ENCODE measurements at places on chromosomes 2 and 18.

GRCh38 chr18:80194874-80195570 is 52.3 kb downstream of the PARD6G start:
- no peak for ATAC-seq

- peak; percentile 57 for ATAC-seq
Measured at GRCh38 chr2:197251576-197251975, 59.0 kb downstream of the ANKRD44 start.

DNA sequence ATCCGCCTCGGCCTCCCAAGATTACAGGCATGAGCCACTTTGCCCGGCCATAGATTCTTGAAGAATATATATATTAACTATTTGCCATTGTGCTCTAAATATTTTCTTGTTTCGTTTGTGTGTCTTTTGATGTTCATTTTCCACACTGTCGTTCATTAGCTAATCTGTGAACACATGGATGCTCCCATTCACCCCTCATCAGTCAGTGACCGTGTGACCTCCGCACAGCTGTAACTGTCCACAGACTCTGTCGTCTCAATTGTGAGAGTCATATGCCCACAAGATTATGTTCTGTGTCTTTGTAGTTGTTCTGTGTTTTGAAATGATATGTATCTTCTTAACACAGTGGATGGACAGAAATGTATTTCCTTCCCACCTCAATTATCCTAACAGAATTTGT is 29.6 kb downstream of the RAMP1 start:
- no peak for ATAC-seq

DNA sequence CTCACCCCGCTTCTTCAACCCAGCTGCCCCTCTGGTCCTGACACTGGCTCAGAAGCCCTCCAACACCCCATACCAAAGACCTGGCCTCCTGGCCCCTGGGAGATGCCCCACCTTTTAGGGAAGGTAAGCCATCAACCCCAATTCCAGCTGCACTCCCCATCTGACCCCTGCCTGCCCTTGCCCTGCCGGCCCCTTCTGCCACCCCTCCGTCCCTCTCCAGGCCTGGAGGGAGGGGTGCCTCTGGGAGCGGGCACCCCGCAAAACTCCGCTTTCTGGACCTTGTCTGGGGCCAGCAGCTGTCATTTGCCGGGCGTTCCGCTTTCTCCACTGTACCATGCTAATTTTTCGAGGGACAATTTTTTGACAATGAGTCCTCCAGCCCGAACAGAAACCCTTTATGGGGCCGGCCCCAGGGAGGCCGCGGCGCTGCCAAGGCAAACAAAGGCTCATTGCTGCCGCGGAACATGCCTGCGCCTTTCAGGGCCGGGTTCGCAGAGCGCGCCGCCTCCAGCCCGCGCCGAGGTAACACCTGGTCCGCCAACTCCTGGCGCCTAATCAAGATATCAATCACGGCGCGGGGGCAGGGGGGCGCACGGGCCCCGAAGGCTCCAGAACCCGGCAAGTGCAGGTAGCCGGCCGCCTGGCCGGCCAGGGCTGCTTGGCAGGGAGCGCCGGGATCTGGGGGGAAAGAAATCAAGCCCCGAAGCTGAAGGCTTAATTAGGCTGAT is 96.0 kb downstream of the INHBB start:
- ATAC-seq: peak; percentile 62

DNA sequence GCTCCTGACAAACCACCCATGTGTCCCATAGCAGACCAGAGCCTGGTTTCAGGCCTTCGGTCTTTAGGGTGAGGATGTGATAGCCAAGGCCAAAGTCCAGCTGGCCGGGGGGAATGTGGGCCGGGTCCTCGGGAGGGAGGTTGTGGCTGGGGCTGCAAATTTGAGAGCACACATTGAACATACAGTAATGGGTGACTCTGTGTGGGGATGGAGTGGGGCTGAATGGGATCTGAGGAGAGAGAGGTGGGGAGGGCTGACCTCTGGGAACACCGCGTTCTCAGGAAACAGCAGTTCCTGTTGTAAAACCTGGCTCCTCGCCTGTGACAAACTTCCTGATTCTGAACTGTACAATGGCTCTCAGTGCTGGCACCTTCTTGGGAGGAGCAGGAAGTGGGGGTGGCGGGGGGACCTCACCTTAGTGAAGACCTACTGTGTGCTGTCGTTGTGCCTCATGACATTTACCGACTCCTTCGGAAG is 48.8 kb downstream of the MCFD2 start:
- ATAC-seq: peak; percentile 39

DNA sequence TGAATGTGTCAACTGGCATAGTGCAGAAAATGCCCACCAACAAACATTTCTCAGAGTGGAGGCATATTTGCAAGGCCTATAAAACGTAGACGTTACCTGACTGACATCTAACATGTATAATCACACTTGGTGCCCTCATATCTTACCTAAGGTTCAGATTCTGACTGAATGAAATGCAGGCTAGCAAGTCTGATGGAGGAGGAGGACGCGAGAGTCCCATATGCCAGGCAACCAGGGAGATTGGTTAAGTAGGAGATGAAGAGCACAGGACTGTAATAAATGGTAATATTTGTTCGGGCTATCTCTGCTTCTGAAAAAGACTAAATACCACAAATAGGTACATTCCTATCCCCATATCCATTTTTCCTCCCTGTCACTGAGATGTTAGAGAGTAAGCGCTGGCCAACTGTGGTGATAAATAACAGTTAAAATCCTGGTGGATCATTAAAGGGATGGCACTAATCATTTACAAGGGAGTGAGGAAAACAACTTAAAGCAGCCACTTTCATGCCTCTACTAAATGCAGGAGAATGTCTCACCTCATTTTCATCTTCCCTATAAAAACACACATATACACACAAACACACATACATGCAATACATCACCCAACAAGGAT is 217.2 kb downstream of the TMEM163 start:
- no peak for ATAC-seq

DNA sequence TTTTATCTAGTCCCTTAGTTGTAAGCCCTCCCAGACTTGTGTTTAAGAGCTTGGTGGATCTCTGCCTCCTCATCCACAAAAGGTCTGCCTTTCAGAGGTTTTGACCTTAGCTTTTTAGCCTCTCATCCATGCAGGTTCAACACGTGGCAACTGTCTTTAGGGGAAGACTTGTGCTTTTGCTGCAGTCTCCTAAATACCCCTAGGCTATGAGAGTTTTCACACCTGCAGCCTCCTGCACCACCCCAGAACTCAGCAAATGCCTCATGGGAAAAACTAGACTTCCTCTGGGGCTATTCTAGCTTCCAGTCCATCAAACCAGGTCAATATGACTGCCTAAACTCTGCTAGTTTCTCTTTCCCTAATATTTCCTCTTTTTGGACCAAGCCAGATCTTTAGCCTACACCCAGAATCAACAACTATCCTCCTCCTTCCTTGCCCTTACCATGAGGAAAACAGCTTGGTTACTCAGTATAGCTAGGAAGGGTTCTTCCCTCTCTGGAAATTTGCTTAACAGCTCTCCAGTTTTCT is 132.3 kb upstream of the RIOK3 start:
- no peak for ATAC-seq

GRCh38 chr2:138950486-138950885 is 170.3 kb upstream of the NXPH2 start:
- no peak for ATAC-seq

DNA sequence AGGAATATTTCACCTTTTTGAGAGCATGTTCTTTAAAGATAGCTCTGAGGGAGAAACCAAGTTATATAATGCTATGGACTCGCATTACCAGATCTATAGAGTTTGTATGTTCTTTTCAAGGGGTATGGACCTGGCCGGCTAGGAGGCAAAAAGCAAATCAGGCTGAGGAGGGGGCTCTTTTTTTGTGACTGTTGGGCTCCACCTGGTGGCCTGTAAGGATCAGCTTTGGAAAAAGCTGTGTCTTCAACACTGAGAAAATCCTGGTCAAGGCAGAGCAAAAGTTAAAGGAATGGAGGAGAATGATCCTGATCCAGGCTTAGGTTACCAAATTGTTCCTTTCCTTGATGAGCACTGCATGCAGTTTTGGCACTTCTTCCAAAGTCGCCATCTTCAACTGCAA is 180.5 kb downstream of the DIS3L2 start:
- peak; percentile 50 for ATAC-seq

DNA sequence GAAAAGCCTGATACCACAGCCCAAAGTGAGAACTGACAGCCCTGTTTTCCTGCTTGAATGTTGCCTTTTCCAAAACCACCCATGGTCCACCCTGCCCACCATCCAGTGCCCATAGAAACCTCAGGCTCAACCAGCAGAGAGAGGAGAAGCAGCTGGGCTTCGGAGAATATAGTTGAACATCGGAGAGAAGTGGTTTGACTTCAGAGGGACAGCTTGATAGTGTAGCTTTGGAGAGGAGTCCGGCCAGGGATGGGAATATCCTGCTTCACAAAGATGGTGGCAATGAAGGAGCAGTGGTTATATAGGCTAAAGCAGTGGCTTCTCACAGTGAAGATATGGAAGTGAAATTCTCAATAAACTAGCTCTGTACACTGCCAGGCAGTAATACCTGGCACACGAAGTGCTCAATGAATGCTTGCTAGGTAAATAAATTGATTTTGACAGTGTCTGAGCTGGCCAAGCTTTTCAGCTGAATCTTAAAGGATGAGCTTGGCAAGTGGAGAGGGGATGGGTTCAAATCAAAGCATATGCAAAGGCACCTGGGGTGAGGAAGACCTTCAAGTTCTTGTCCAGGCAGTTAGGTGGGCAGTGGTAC is 21.2 kb downstream of the AFF3 start:
- no peak for ATAC-seq

GRCh38 chr18:24071779-24072178 is 57.2 kb downstream of the TTC39C start:
- ATAC-seq: no peak

DNA sequence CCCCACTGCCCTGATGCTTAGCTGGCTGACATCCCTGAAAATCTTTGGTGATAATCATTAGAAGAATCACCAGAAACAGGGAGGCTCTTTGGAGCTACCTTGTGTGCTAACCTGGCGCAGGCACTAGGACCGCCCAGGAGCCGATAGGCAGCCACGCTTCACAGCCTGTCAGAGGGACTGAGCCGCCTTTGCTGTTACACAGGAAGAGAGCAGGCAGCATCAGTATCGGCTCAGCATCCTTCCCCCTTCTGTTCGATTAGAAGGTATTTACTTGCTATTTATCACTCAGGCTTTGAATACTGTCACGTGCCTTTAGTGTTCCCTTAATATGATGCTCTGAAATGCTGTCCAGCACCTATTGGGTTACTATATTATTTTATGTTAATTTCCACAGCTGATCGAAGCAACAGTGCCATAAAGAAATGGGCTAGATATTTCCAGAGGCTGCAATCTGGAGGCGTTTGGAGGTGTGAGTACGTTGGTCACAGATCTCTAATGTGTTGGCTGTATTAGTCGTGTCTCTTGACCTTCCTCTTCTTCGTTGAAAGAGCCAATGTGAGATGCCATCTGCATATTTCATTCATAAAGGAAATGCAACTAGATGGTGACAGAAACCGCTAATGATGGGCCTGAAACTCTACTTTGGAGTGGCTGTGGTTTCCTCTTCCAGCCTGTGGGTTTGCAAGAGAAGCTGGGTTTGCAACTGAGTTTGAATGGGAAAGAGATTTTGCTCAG is 110.4 kb upstream of the RAB27B start:
- peak; percentile 42 for ATAC-seq

GRCh38 chr18:12882453-12883371 is 1.3 kb downstream of the PTPN2 start:
- ATAC-seq: no peak

- ATAC-seq: no peak
Measured at GRCh38 chr18:40013001-40013609, 1941.9 kb upstream of the PIK3C3 start.

- peak; percentile 83 for ATAC-seq
Measured at GRCh38 chr2:190382851-190383250, 25.3 kb upstream of the MFSD6 start.

DNA sequence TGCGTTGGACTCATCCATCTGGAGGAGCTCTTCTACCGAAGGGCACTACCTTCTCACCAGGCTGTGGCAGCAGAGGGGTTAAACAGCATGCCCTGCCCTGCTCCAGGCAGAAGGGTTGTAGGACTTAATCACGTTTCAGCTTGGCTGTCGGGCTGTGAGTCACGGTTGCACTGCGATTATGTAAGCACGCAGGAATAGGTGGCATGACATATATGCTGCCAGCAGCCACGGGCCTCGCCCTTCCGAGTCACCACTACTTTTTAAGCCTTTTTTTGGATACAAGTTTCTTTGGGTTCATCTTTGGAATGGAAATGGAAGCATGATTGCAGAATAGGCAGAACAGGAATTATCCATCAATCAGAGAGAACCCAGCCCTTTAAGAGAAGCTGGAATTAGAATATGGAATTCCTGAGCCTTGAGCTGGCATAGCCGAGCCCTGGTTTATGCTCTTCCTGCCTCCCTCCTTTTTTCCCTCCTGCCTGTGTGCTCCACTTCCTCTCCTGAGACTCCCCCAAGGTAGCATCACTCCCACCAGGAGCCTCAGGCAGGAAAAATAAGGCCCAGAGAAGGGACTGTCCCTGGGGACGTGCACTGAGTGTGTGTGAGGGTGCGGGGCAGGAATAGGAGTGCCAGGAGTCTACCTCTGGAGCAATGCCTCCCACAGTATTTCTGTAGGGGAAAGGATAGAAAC is 86.8 kb downstream of the SEMA4F start:
- ATAC-seq: peak; percentile 97

GRCh38 chr2:38432820-38433606 is 55.9 kb upstream of the ATL2 start:
- peak; percentile 32 for ATAC-seq

DNA sequence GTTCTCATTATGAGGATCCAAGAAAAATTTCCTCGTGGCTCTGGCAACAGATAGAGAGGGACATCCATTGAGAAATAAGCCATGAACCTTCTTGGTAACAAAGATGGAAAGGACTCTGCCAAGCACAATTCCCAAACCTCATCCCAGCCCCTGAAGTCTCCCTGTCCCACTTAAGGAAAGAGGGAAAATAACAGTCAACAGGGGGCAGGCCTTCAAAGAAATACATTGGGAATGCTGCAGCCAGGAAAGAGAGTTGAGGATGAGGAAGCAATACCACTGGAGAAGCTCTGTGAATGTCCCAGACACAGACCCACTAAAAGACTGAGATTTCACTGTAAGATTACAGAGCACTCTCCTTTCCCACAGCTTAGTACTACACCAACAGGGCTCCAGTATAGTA is 93.2 kb downstream of the CD226 start:
- no peak for ATAC-seq

GRCh38 chr2:19362094-19362754 is 3.8 kb upstream of the OSR1 start:
- ATAC-seq: no peak

DNA sequence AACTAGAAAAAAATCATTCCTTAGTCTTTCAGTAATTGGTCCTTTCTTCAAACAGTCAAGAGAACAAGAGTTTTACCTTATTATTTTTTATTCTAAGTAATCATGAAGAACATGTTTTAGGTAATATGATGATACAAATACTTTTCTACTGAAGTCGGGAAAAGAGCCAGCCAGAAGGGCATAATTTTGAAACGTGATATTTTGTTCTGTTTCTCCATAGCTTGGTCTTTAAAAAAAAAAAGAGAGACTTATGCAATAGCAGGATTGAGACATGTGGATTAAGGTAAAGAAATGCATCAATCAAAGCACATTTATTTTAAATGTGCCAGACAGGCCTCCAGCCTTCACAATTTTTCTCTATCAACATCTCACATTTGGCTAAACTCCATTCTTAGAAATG is 1016.8 kb downstream of the CNTNAP5 start:
- ATAC-seq: no peak

- no peak for ATAC-seq
Measured at GRCh38 chr2:37415128-37415820, 70.8 kb downstream of the QPCT start.
